ENCODE measurements at places on chromosomes 13 and 19. TPM values are rescaled to one million over a fixed set of nuclear protein-coding genes. Genes with fewer than 3 reads are reported as not detected.

DNA sequence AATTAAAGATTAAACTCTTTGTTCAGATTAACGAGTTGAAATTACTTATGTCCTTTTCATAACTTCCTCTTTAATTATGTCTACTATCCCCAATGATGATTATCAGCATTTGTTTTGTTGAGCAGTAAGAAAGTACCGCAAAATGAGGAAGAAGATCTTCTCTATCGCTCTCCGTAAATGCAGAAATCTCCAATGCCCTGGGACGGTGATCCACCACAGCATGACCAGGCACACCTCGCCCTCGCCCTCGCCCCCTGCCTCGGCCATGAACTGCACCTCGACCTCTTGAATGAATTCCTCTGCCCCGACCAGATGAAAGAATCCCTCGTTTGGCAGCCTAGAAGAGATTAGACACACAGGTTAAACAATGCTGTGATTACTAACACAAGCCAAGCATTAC, 69.1 kb downstream of the RBM26 start:
- H3K36me3 ChIP-seq, result peaks cover 33% of the 10 kb centered on the region
- no peak for DNase-seq
- no peak overlapping the region for H3K4me3 ChIP-seq
- H3K4me1 ChIP-seq, result peaks cover 7% of the 10 kb centered on the region

DNA sequence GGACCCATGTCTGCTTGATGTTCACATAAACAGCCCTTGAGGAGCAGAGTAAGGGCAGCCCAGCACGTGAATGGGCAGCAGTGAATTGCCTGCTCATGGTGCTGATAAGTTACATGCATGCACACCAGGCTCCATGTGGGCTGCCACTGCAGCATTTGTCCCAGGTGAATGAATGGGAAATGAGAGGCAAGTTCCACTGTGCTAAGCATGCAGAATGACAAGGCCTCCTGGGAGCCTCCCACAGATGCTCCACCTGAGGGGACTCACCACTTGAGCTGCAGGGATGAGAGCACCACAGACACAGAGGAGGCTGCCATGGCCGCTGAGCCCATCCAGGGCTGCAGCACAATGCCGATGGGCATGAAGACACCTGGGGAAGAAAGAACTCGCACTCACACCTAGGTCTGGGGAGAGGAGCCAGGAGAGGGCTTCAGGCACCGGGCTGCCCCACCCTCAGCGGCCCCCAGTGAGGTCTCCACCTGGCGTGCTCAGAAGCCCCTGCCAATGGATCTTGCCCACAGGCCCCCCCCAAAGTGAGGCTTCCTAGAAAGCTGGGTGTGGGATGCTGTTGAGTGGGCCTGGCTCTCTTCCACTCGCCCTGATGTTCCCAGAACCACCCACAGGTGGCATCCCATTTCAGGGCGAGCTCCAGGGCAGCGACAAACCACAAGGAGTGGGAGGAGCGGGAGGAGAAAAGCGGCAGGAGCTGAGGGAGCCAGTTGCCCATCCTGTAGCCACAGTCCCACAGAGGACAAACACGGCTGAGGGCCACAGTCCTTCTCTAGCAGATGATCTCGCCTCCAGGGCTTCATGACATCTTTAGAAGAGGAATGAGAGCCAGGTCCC, 73.8 kb downstream of the CCDC70 start:
- no peak for DNase-seq
- H3K36me3 ChIP-seq, result no peaks in the 10 kb centered on the region
- no peak overlapping the region for H3K27ac ChIP-seq
- H3K4me3 ChIP-seq, result no peak overlapping the region
- no peaks in the 10 kb centered on the region for H3K27me3 ChIP-seq

OR1M1 gene
- total RNA-seq, result not detected

- no peak overlapping the region for H3K4me3 ChIP-seq
- DNase-seq, result no peak
- H3K4me1 ChIP-seq, result peaks cover 88% of the 10 kb centered on the region
Observed at GRCh38 chr19:16073988-16074387, 2.3 kb upstream of the TPM4 start.

DNA sequence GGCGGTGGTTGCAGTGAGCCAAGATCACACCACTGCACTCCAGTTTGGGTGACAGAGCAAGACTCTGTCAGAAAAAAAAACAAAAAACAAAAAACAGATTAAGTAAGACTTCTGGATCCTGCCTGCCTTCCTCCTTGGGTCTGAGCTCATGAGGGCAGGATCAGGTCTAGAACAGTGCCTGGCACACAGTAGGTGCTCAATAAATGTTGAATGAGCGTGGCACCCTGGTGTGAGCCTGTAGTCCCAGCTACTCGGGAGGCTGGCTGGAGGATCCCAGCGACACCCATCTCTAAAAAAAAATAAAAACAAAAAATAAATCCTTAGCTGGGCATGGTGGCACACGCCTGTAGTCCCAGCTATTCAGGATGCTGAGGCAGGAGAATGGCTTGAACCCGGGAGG, 2.8 kb upstream of the CDC37 start:
- H3K4me3 ChIP-seq, result no peak overlapping the region
- no peak overlapping the region for H3K27ac ChIP-seq
- peaks cover 5% of the 10 kb centered on the region for H3K27me3 ChIP-seq
- H3K36me3 ChIP-seq, result no peaks in the 10 kb centered on the region
- DNase-seq, result no peak

ZNF416 gene
- total RNA-seq, result 8.8 TPM

- no peaks in the 10 kb centered on the region for H3K27me3 ChIP-seq
- H3K4me3 ChIP-seq, result no peak overlapping the region
- no peaks in the 10 kb centered on the region for H3K36me3 ChIP-seq
- no peak for DNase-seq
Observed at GRCh38 chr13:50766695-50767094, 76.8 kb downstream of the DLEU7 start.

GRCh38 chr19:37931881-37932655, 25.1 kb downstream of the SIPA1L3 start:
- DNase-seq, result peak; percentile 87
- H3K36me3 ChIP-seq, result no peaks in the 10 kb centered on the region
- peaks cover 15% of the 10 kb centered on the region for H3K4me1 ChIP-seq
- no peaks in the 10 kb centered on the region for H3K27me3 ChIP-seq
- peak overlapping the region; percentile 20 for H3K4me3 ChIP-seq

DNA sequence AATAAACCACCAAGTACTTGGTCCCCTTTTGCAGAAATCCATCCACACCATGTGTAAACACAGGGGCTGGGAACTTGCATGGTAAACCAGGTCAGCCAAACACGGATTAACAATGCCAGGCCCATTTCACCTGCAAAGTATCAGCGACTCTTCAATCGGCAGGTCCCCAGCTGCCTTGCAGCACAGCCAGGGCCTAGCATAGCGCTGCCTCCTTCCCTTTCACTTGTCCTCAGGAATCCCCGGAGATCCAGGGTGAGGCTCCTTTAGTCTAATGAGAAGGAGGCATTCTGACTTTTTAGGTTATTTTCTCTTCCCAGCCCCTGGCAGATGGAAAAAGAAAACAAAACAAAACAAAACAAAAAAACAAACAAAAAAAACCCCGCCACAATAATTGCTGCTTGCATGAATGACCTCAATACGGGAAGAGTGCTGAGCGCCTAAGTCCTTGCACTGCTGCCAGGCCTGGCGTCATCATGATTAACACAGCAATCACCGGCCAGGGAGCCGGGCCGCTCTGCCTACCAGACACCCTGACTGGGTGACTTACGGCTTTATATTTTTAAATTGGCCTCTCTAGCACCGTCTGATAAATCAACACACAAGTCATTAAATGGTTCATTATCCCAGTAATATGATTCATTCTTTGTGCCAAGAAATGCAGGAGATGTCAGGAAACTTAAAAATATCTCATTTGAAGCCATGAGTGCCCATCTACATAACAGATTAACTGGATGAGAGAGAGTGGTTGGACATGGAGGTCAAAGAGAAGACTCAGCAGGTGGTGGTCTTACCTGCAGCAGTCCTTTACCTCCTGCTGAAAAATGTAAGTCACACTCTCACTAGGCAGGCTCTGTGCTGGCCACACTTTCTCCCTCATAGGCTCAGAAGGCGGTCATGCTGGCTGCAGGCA, 692.7 kb downstream of the UQCRFS1 start:
- no peak for DNase-seq
- no peak overlapping the region for H3K4me3 ChIP-seq
- no peaks in the 10 kb centered on the region for H3K27me3 ChIP-seq
- no peak overlapping the region for H3K27ac ChIP-seq
- H3K36me3 ChIP-seq, result no peaks in the 10 kb centered on the region

FBL gene
- 147 TPM for total RNA-seq

ZNF208 gene
- total RNA-seq, result 6.7 TPM

CEP89 gene
- 11.0 TPM for total RNA-seq

C1QTNF9B gene
- 0.74 TPM for total RNA-seq

DNA sequence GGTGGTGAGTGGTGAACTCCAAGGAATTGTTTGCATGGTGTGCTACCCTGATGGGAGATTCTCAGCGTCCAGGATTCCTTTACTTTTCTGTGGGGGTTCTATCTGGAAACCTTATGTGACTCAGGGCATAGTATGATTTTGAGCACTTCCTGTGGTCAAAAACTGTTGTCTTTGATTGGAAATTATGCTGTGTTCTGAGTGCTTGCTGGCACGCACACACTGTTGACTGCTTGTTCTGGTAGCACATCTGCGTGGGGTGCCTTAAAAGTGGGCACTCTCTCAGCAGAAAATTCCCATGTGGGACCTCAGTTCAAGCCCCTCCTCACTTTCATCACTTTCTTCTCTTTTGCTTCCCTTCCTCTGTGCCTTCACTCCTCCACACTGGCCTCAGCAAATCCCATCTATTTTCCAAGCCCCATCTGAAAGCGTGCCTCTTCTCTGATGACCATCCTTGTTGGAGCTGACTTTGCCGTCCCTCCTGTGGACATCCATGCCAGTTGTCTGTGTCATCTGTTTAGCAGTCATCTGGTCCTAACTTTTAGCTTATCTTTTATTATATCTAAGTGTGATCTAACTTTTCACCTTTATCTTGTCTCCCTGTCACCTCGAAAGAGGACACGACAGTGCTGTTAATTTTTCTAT, 56.4 kb upstream of the NPAS1 start:
- no peak for DNase-seq
- H3K4me1 ChIP-seq, result peaks cover 10% of the 10 kb centered on the region
- H3K4me3 ChIP-seq, result no peak overlapping the region
- H3K27me3 ChIP-seq, result no peaks in the 10 kb centered on the region

LIN7B gene
- total RNA-seq, result 9.6 TPM

ZNF846 gene
- 17.0 TPM for total RNA-seq

- no peaks in the 10 kb centered on the region for H3K4me1 ChIP-seq
- DNase-seq, result no peak
Observed at GRCh38 chr19:16698914-16699313, 20.7 kb upstream of the NWD1 start.

DNA sequence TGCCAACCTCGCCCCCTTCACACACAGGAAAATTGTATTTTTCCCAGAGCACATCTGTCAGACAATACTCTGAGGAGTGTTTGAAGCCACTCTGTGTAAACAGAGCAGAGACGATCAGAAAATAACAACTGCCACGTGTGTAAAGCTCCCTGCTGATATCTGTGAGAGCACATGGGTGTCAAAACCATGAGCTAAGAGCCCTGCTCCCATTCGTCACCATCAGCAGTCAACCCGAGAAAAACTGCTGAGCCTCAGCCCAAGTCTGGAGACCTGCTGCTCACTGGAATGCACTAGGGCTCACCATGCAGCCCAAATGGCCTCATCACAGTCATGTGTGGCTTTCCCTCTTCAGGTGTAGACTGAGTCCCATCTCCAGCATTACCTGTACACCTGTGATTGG, 304.1 kb downstream of the FGF14 start:
- no peak for DNase-seq
- no peak overlapping the region for H3K4me3 ChIP-seq
- H3K4me1 ChIP-seq, result no peaks in the 10 kb centered on the region
- no peaks in the 10 kb centered on the region for H3K27me3 ChIP-seq
- H3K36me3 ChIP-seq, result no peaks in the 10 kb centered on the region

ERICH4 gene
- total RNA-seq, result not detected

ADAMTS10 gene
- total RNA-seq, result 15.8 TPM

DNA sequence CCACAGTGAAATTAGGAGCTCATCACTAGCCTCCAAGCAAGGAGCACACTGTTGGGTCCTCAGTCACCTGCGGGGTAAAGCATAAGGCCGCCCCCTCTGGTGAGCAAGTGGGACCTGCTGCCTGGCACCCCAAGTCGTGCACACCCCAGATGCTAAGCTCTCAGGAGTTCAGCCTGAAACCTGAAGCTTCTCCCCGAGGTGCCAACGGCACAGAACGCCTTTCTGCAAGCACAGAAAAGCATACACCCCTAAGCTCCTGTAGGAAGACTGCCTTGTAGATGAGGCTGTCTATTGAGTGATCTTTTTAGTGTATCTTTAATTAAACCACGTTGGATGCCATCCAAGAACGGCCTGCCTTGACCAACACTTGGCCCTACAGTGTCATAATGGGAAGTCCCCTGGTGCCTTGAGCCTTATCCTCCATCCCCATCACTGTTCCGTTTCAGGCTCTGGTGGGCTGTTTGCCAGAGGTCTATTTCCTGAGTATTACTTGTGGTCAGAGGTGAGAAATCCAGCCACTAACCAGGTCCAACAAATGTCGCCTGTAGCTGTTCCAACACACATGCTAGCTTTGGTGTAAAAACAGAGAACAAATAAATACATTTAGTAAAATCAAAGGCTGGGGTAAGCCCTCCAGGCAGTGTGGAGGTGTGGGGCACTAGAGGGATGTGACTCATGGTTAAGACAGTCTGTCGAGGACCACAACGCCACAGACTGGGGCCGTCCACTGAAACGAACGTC, 44.8 kb downstream of the C13orf42 start:
- no peaks in the 10 kb centered on the region for H3K36me3 ChIP-seq
- no peaks in the 10 kb centered on the region for H3K27me3 ChIP-seq
- H3K4me1 ChIP-seq, result peaks cover 69% of the 10 kb centered on the region

DNA sequence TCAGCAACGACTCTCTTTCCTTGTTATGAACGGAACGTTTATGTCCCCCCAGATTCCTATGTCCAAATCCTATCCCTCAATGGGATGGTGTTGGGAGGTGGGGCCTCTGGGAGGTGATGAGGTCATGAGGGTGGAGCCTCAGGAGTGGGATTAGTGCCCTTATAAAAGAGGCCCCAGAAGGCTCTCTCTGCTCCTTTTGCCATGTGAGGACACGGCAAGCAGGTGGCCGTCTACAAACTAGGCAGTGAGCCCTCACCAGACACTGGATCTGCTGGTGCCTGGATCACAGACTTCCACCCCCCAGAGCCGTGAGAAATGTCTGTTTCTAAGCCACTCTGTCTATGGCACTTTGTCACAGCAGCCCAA, 53.2 kb downstream of the EPS15L1 start:
- H3K36me3 ChIP-seq, result peaks cover 82% of the 10 kb centered on the region
- no peak overlapping the region for H3K27ac ChIP-seq
- no peak for DNase-seq
- no peaks in the 10 kb centered on the region for H3K27me3 ChIP-seq
- no peak overlapping the region for H3K4me3 ChIP-seq

GRCh38 chr19:14703833-14704232, 14.0 kb downstream of the ZNF333 start:
- peaks cover 100% of the 10 kb centered on the region for H3K36me3 ChIP-seq
- no peaks in the 10 kb centered on the region for H3K27me3 ChIP-seq
- H3K4me1 ChIP-seq, result no peaks in the 10 kb centered on the region
- no peak overlapping the region for H3K4me3 ChIP-seq
- no peak overlapping the region for H3K27ac ChIP-seq

TTC9B gene
- not detected for total RNA-seq

- no peaks in the 10 kb centered on the region for H3K4me1 ChIP-seq
- peaks cover 8% of the 10 kb centered on the region for H3K27me3 ChIP-seq
- H3K27ac ChIP-seq, result no peak overlapping the region
- no peak overlapping the region for H3K4me3 ChIP-seq
- DNase-seq, result no peak
- no peaks in the 10 kb centered on the region for H3K36me3 ChIP-seq
Observed at GRCh38 chr19:32816555-32817099, 52.9 kb downstream of the SLC7A9 start.

FSD1 gene
- total RNA-seq, result 6.6 TPM

GRCh38 chr13:28375250-28375930, 119.5 kb downstream of the FLT1 start:
- no peak for DNase-seq
- no peak overlapping the region for H3K27ac ChIP-seq
- H3K36me3 ChIP-seq, result no peaks in the 10 kb centered on the region
- no peaks in the 10 kb centered on the region for H3K27me3 ChIP-seq

JAK3 gene
- total RNA-seq, result 147 TPM

MYBPC2 gene
- total RNA-seq, result 0.44 TPM
